Panc1 (cell line): ENCODE measurements at places on chromosomes 7 and 10.

- no peak for DNase-seq
These were observed 84.5 kb upstream of the OIT3 start for GRCh38 chr10:72809006-72809405.

GRCh38 chr7:76425156-76425555 is 406 bp downstream of the ZP3 start:
- DNase-seq = no peak

GRCh38 chr7:5607951-5608656 is 173.4 kb downstream of the RNF216 start:
- DNase-seq = no peak

GRCh38 chr7:1915326-1915725 is 245.2 kb downstream of the ELFN1 start:
- no peak for DNase-seq

GRCh38 chr7:131021902-131022301 is 287.9 kb upstream of the KLF14 start:
- no peak for DNase-seq

- no peak for DNase-seq
These were observed 243.2 kb downstream of the CDK14 start for GRCh38 chr7:90839316-90839715.

DNA sequence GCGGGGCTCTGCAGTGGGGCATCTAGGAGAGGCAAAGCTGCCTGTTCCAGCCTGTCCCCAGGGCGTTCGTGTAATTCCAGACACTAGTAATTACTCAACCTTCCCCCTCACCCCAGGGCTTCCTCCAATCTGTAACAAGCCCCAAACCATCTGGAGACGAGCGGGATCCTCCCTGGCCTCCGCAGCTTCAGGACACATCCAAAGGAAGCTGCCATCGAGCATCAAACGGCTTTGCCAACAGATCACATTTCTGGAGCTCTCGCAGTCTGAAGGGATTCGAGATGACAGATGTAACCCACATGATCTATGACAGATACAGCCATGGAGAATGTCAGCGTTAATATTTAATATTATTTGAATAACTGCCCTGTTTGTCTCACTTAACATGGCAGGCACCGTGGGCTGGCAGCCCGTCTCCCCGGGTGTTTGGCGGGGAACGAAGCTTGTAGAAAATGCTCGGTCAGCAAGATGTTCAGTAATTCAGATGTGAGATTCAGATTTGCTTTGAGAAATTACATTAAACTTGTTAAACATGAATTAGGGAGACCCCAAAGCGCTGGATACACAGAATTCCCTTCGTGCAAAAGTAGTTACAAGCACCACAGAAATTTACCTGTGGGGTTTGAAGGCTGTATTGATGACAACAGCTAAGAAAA is 108.5 kb upstream of the C7orf33 start:
- no peak for DNase-seq
